ENCODE measurements at places on chromosomes 2 and 18.
A peak's percentile ranks its signal among the peaks of the same experiment; 100 is the strongest.

DNA sequence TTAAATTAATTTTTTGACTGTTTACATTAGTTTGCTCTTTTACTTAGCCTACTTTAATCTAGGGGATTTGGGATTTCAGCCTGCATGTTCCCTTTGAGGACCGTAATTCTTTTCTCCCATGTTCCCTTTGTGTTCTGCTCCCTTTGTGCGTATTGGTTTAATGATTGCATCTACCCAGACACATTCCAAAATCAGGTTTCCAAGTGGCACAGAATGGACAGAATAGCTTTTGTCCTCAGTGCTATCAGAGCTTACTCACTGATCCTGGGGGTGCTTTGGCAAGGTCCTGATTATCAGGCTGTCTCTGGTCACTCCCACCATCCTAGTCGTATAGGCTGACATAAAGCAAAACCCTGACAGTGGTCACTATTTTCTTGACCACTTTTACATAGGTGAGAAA, 867.5 kb downstream of the TSN start:
- no peak for DNase-seq

DNA sequence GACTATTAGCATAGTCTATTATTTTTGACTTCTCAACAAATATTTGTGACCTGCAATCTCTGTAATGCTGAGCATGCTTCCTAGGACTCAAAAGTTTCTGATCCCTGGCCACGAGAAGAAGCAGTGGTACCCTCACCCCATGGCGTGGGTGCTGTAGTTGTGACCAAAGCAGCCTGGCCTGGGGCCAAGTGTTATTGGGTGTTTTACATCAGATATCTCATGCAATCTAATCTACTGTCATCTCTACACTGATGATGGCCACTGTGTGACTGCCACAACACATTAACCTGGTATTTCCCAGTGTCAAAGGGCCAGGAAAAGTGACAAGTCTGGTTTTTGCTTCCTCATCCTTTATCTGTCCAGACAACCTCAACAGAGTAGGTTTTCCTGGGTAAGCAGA, 80.8 kb upstream of the WIPF1 start:
- DNase-seq, result no peak

DNA sequence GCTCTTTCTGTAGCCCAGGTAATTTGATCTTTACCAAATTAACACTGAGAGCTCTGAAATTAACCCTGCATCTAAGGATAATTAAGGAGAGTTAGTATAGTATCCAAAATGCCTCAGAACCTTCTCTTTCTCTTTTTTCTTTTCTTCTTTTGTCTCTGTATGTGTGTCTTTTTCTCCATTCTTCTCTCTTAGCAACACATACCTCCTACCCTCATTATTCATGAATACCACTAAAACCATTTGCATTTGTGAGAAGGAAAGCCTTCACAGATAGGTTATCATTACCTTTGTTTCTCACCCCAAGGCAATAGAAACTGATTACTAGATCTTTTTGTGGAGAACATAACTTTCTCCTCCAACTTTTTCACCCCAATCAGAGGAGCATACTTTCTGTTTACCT, 376.5 kb upstream of the NXPH2 start:
- DNase-seq, result no peak

DNA sequence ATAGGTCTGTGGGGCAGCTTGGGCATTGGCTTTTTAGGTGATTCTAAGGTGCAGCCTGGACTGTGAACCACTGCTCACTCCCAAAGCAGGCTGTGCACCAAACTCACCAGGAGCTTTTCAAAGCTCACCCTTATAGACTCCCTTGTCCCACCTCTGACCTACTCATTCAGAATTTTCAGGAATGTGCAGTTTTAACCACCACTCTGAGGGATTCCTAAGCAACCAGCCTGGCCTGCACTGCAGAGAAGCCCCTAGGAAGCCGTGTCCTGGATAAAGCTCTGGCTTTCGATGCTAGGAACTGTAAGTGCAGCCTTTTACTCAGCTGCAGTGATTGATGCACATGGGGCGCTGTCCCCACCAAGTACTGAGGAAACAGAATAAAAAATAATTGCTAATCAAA, 33.0 kb downstream of the MRO start:
- no peak for DNase-seq

GRCh38 chr2:74740741-74741431, 86.8 kb downstream of the SEMA4F start:
- DNase-seq, result no peak

GRCh38 chr18:49682173-49682802, 120.4 kb downstream of the LIPG start:
- DNase-seq, result no peak

GRCh38 chr2:53989210-53989862, 18.5 kb upstream of the PSME4 start:
- DNase-seq, result no peak

GRCh38 chr2:71682341-71682740, 229.0 kb downstream of the DYSF start:
- DNase-seq, result no peak

DNA sequence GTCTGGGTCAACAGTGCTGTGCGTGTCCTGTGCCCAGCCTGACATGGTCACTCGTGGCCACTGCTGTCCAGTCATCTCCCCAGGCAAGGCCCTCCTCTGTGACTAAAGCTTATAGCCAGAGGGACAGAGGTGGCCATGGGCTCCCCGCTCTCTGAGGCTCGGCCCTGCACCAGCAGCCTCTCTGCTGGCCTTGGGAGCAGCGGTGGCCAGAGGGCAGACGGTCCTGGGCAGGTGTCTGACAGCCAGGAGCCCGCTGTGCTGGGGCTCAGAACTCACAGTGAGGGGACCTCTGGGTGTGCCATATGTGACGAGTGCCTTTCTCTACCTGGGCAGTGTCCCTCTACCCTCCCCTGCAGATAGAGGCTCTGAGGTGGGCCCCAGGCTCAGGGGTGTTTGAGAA, 98.7 kb downstream of the FAM210A start:
- DNase-seq, result no peak

GRCh38 chr2:33336036-33336625, 140.3 kb upstream of the RASGRP3 start:
- no peak for DNase-seq

GRCh38 chr18:46721331-46721730, 35.5 kb downstream of the ST8SIA5 start:
- no peak for DNase-seq

DNA sequence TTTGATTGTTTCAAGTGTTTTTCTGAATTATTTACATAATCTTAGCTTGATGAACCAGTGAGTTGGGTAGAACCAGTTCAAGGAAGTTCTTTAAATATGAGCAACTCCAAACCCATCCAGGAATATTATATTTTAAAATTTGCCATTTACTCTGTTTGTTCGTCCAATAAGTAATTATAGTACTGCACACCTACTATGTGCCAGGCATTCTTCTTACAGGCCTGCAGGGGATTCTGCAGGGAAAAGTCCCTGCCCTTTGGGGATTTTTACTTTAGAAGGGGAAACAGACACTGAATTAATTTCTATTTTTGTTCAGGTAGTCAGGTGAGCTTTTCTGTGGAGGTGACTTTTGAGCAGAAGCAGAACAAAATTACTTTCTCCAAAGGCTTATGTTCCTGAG, 146.9 kb downstream of the DOCK10 start:
- no peak for DNase-seq

DNA sequence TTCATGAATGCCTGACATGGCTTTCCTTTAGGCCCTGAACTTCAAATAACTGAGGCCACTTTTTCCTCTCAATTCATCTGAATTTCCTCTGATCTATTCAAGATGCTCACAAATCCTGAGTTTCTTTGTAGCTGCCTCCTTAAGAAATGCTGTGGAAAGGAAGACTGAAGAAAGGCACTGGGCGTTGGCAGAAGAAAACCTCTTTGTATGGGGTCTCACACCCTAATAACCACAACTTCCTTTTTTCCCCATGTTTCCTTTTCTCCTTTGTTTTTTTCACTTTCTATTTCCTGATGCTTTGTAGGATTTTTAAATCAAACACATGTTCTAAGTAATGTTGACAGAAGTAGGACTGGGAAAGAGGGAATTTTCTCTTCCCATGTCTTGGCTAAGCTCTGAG, 447.4 kb downstream of the CMPK2 start:
- no peak for DNase-seq

GRCh38 chr2:81283081-81283480, 978.5 kb upstream of the LRRTM1 start:
- no peak for DNase-seq

DNA sequence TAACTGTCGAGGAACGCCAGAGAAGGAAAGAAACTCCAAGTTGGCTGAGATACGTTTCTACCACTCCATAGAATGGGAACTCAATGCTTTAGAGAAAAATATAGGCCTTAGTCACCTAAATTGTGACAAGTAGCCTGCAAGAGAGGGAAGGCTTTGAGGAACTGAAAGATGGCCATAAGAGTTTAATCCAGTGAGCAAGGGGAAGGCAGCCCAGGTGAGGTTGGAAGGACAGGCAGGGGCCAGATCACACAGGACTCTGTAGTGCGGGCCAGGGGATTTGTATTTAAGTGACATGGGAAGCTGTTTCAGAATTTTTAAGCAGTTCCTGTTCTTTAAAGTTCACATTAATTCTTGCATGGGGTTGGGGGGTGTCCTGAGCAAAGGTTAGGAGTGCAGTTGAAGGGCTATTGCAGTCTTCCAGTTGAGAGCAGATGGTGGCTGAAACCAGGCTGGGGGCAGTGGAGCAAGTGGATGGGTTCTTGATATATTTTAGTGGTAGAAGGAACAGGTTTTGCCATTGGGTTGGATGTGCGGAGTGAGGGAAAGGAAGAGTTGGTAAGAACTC, 138.9 kb upstream of the PELI1 start:
- no peak for DNase-seq

DNA sequence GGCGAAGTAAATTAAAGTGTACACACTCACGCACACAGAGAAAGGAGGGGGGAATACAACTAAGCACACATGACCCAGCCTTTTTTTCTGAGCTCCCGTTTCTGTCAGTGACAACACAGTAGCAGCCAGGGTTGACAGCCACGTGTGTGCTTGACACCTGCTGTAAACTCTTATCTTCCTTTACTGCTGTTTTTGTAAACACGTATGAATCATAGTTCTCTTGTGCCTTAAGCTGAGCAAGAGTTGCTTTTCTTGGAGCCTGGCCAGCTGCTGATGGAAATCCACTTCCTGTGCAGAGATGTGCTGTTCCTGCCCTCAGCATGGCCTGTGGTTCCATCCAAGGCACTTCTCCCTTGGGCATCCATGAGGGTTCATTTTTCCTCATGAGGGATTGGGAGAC, 561.9 kb downstream of the GALR1 start:
- DNase-seq, result no peak

GRCh38 chr18:27780061-27780745, 396.7 kb downstream of the CDH2 start:
- DNase-seq, result peak; percentile 17

- no peak for DNase-seq
Observed at GRCh38 chr2:126934809-126935208, 36.1 kb downstream of the TEX51 start.

DNA sequence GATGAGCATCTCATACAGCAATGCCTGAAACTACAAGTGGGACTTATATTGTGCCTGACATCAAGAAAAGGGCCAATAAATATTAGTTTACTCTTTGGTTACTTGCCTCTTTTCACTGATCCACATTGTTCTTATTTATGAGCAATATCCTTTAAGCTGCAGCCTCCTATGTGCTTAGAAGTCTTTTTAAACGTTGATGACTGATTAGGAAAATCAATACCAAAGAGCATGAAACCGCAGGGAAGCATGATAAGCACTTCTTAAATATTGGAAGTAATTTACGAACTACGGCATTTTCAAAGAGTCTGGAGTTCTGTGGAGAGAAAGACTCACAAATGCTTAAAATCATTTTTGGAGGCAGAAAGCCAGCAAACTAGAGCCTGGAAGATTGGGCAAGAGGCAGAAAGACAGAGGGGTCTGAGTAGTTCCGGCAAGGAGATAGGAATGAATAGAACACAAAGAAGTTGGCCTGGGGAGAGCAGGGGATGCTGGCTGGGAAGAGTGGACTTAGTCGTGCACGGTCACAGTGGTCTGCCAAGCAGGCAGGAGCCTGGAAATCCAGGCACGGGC, 122.6 kb upstream of the NOSTRIN start:
- DNase-seq, result no peak

Data from NCI-H446 (cell line).